ENCODE measurements at places on chromosomes 13 and 19. TPM values are rescaled to one million over a fixed set of nuclear protein-coding genes. Genes with fewer than 3 reads are reported as not detected.

DNA sequence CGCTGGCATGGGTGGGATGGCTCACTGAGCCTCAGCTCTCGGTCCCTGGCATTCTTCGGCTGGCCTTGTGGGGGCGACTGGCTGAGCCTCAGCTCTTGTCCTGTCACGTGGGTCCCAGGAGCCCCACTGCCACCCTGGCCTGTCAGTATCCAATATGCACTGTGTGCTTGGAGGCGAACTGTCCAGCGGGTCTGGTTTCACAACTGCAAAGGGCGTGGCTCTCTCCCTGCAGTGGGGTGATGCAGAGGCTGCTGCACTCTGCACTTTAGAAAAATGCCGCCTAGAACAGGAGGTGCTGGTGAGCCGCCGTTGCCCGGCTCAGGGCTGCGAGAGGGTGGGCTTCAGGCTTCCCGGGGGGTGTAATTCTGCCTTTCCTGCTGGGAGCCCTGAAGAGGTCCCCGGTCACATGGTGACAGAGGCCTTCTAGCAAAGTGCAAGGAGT is 17.0 kb upstream of the TMEM255B start:
- no peaks in the 10 kb centered on the region for H3K4me1 ChIP-seq
- no peaks in the 10 kb centered on the region for H3K27me3 ChIP-seq
- H3K4me3 ChIP-seq: no peak overlapping the region
- H3K36me3 ChIP-seq: no peaks in the 10 kb centered on the region
- DNase-seq: no peak

DNA sequence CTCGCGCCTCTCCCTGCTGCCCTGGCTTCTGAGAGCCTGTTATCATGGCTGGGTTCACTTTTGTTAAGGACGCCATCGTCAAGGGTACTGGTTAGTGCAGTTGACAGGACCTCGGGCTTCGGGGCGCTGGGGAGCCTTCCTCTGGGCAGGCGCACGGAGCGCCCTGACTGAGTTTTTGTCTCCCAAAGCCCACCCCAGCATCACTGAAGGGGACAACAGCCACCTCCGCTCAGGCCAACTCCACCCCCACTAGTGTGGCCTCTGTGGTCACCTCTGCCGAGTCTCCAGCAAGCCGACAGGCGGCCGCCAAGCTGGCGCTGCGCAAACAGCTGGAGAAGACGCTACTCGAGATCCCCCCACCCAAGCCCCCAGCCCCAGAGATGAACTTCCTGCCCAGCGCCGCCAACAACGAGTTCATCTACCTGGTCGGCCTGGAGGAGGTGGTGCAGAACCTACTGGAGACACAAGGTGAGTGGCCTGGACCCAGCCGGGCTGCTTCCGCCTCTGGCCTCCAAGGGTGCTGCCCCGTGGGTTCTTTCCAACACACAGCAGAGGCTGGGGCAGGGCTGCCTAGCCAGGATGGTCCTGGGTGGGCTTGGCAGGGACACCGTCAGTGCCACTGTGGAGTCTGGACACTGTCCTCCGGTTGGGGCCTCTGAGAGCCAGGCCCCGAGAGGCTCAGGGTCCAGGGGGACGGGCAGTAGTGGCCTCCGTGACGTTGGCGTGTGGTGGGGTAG is 16.9 kb downstream of the TSSK6 start:
- peaks cover 23% of the 10 kb centered on the region for H3K36me3 ChIP-seq
- H3K27ac ChIP-seq: no peak overlapping the region
- H3K4me3 ChIP-seq: no peak overlapping the region
- DNase-seq: no peak

Gene ZNF793
- total RNA-seq: 1.3 TPM

- H3K36me3 ChIP-seq: no peaks in the 10 kb centered on the region
- DNase-seq: no peak
- H3K4me1 ChIP-seq: no peaks in the 10 kb centered on the region
- H3K4me3 ChIP-seq: no peak overlapping the region
These were observed 1233.7 kb downstream of the PCDH17 start for GRCh38 chr13:58865286-58865685.

Gene RGL3
- total RNA-seq: 44.5 TPM

Gene ZNF419
- 3.2 TPM for total RNA-seq

- DNase-seq: peak; percentile 27
- H3K36me3 ChIP-seq: no peaks in the 10 kb centered on the region
- peaks cover 2% of the 10 kb centered on the region for H3K4me1 ChIP-seq
- no peaks in the 10 kb centered on the region for H3K27me3 ChIP-seq
- no peak overlapping the region for H3K27ac ChIP-seq
These were observed 347.4 kb downstream of the LIG4 start for GRCh38 chr13:107867701-107868661.

DNA sequence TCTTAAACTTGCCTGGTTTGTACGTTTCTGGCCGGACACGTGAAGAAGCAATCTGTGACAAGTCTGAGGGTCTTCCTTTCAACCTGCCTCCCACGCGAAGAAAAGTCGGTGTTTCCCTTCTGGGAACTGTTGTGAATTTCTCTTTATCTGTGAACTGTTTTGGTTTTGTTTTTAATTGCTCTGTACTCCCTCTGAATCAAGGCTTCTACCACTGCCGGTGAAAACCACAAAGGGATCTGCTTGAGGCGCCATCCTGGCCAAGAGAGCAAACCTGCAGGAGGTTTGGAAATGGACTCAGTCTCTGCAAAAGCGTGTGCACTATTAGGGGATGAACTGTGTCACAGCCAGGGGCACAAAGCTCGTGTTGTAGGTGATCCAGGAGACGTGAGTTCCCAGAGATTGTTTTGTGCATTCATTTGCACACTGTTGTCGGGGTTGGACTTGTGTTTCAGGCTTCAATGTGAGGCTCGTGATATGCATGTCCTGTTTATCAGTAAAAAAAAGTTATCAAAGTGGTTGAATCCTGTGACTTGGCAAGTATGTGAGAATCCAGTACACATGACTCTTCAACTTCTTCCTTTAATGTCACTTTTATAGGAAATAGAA is 9.7 kb downstream of the SIGLEC8 start:
- H3K27me3 ChIP-seq: no peaks in the 10 kb centered on the region
- DNase-seq: no peak
- no peak overlapping the region for H3K27ac ChIP-seq
- no peaks in the 10 kb centered on the region for H3K36me3 ChIP-seq
- no peaks in the 10 kb centered on the region for H3K4me1 ChIP-seq
- H3K4me3 ChIP-seq: no peak overlapping the region

Gene HIPK4
- total RNA-seq: not detected

DNA sequence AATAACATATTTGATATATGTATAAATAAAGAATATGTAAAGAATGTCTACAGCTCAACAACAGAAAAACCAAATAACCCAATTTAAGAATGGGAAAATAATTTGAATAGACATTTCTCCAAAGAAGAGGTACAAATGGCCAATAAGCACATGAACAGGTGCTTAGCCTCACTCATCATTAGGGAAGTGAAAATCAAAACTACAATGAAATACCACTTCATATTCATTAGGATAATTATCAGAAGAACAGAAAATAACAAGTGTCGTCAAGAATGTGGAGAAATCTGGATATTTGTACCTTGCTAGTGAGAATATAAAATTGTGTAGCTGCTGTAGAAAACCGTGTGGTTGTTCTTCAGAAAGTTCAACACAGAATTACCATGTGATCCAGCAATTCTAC is 8.4 kb upstream of the SUPT20H start:
- no peak for DNase-seq
- H3K4me3 ChIP-seq: no peak overlapping the region
- no peaks in the 10 kb centered on the region for H3K4me1 ChIP-seq
- no peaks in the 10 kb centered on the region for H3K36me3 ChIP-seq
- no peak overlapping the region for H3K27ac ChIP-seq

Gene C19orf38
- total RNA-seq: 1.00 TPM

Gene PRODH2
- 2.7 TPM for total RNA-seq

DNA sequence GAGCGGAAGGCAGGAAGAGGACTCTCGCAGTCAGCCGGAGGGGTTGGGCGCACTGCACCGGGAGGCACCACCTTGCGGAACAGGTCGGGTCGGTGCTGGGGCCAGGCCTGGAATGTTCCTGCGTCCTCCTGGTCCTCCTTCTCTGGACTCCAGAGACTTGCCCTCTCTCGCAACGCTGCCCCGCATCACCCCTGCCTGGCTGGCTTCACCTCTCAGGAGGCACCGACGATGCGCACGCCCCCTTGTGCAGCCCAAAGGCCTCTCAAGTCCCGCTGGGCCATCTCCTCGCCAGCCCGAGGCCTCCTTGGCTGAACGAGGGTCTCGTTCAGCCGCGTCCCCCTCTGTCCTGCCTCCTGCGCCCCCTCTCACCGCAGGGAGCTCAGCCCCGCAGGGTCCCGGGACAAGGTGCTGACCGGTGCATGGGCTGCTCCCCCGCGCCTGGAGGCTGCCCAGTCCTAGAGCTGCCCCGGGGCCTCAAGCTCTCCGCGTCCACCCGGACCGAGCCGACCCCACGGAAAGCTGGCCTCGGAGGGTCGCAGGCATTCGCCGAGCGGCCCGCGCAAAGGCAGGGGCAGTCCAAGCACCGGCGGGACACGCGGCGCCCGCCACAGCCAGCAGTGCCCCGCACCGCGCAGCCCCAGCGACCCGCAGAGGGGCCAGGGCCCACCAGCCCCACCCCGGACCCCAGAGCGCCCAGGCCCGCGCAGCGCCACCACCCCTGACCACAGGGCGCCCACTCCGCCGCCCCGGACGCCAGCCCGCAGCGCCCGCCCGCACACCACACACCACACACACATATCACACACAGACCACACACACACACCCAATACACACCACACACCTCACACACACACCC is 133.8 kb downstream of the CRYL1 start:
- H3K4me1 ChIP-seq: no peaks in the 10 kb centered on the region
- H3K27ac ChIP-seq: no peak overlapping the region
- H3K36me3 ChIP-seq: no peaks in the 10 kb centered on the region
- H3K4me3 ChIP-seq: no peak overlapping the region

DNA sequence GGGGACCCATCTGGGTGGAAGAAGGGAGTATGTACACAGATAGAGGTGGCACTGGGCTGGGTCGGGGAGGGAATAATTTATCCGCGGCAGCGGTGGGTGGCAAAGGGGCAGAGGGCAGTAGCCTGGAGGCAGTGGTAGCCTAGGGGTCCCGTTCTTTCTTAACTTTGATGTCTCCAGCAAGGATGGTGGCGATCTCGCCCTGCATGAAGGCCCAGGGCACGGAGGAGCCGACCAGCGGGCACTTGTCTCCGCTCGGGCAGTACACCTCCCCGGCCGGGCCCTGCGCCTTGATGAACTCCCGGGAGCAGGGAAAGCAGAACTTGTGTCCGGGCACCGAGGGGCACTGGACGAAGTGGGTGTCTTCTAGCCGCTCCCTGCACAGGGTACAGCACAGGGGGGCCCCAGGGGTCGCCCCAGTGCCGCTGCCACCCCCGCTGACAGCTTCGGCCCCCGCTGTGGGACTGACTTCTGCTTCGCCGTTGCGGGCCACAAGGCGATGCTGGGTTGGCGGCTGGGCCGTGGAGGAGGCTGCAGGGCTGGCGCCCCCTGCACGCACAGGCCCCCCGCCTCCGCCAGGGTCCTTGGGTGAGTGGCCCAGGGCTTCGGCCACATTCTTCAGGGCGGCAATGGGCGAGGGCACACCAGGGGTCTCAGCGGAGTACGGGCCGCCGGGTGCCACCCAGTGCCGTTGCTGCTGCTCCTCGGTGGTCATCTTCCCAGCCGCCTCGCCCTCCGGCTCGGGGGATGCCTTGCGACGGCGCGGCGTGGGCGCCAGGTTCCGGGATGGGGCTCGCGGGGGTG is 1.9 kb downstream of the IRF2BP1 start:
- H3K27me3 ChIP-seq: no peaks in the 10 kb centered on the region
- no peaks in the 10 kb centered on the region for H3K36me3 ChIP-seq
- H3K4me3 ChIP-seq: peak overlapping the region; percentile 83
- no peak overlapping the region for H3K27ac ChIP-seq

DNA sequence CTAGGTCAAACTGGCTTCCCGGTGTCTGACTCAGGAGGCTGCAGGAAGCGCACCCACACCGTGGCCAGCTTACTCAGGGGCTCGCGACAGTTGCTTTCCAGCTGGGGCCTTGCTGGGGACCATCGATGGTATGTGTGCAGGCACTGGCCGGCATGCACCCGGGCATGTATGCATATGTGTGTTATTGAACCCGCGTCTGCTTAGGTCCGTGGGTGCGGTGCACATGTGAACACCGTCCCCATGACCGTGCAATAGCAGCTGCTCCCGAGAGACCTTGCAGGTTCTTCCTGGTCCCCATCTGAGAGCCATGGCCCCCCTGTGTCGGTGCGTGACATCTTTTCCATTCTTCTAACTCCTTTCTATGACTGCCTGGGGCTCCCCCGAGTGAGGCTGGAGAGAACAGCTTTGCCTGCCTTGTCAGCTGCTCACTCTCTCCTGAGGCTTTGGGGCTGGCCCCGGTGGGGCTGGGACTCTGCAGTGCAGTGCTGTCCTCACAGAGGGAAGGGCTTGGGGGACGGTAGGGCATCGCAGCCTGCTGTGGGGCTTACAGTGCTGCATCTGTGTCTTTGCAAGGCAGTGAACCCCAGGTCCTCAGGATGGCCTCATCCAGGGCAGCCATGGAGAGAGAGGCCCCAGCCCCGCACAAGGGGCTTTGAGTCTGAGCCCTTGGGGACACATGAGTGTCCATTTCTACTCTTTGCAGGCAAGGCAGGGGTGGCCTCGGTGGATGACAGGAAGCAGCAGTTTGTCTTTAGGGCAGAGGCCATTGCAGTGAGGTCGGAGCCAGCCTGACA is 65.1 kb downstream of the CHST8 start:
- no peak overlapping the region for H3K4me3 ChIP-seq
- H3K27ac ChIP-seq: no peak overlapping the region
- no peak for DNase-seq
- no peaks in the 10 kb centered on the region for H3K27me3 ChIP-seq
- no peaks in the 10 kb centered on the region for H3K36me3 ChIP-seq
- no peaks in the 10 kb centered on the region for H3K4me1 ChIP-seq

DNA sequence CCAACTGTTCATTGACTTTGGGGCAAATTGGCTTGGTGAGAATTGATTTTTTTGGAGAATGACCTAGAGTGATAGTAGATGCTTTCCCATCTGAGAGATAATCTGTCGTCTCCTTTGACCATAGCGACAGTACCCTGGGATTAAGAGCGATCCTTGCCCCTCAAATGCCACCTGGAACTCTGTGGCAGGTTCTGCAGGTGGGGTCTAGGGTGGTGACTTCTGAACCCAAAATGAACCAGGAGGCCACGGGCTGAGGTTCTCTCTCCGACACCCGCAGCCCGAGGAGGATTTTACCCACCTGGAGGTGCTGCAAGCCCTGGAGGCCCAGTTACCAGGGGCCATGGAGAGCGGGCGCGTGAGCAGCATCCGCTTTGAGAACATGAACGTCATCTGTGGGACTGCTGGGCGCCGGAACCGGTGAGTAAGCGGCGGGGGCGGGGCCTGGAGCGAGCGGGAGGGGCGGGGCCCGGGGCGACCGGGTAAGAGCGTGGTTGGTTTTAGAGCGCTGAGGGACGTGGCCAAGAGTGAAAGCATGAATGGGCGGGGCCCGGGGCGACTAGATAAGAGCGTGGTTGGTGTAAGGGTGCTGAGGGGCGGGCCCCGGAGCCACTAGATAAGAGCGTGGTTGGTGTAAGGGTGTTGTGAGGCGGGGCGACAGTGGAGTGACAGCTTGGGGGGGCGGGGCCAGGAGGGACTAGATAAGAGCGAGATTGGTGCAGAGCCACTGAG is 8.6 kb downstream of the C19orf81 start:
- no peak overlapping the region for H3K27ac ChIP-seq
- no peaks in the 10 kb centered on the region for H3K36me3 ChIP-seq
- no peaks in the 10 kb centered on the region for H3K27me3 ChIP-seq
- H3K4me3 ChIP-seq: peak overlapping the region; percentile 31

- peaks cover 6% of the 10 kb centered on the region for H3K4me1 ChIP-seq
- H3K27ac ChIP-seq: peak overlapping the region; percentile 72
- H3K4me3 ChIP-seq: peak overlapping the region; percentile 59
- H3K36me3 ChIP-seq: no peaks in the 10 kb centered on the region
These were observed 573 bp upstream of the ZNF614 start for GRCh38 chr19:52028780-52029123.

- H3K27ac ChIP-seq: no peak overlapping the region
- peaks cover 6% of the 10 kb centered on the region for H3K27me3 ChIP-seq
- no peak overlapping the region for H3K4me3 ChIP-seq
- DNase-seq: no peak
- no peaks in the 10 kb centered on the region for H3K36me3 ChIP-seq
These were observed 366 bp upstream of the KL start for GRCh38 chr13:33015791-33016323.

All from pancreas (tissue), 10 donors.